Epithelial cell of esophagus (primary cell): ENCODE measurements at places on chromosomes 5 and 9.

DNA sequence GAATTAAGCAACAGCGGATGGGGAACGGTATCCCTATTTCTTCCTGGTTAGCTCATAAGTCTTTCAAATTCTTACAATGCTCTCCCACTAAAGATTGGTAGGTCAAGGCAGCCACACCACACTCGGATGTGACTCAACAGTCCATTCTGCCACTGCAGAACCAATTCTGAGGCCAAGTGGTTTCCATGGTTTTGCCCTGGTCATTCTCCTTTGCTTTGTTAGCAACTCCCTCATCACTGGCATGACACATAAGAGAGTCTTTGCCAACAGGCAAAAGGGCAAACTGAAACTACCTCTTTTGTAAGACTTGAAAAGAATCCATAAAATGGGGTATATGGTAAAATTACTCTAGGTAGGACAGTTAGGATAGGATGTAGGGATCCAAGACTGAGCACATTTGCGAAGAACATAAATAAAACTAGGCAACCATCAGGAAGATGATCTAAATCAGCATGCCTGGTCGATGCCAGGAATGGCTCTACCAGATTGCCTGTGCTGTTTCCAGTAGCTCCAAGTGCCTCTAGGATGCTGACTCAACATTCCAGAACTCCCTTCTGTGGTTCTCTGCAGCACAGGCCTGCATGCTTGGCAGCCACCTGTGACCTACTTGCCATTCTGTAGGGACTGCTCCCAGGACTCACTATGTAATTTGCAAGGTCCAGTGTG, 105.4 kb downstream of the DCP2 start:
- DNase-seq, result peak; percentile 63

- peak; percentile 60 for DNase-seq
Measured at GRCh38 chr9:86034863-86035734, 64.3 kb downstream of the GOLM1 start.

DNA sequence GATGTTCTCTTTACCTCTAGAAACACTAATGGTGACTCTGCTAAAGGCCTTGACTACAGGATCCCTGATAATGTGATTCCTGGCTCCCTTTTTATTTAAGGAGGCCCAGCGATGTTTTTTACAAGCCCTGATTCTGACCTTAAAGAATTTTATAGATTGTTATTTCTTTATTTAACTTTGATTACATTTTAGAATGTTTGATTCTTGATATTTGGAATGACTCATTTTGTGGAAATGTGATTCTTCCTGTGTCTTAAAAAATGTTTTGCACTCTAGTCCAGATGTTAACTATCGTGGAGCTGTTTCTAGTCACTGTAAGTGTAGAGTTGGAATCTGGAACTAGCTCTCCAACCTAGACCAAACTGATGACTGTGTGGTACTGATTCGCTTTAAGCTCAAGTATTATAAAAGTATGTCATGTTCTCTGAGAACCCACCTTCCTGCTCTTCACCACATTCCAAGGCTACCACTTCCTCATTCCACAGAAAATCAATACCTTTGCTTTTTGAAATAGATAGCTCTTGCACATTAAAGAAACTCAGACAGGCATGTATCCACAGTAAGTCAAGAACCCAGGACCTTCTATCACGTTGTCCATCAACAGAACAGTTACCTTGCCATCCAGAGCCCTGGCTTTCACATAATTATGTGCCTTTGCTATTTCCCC, 65.2 kb downstream of the JMY start:
- no peak for DNase-seq

DNA sequence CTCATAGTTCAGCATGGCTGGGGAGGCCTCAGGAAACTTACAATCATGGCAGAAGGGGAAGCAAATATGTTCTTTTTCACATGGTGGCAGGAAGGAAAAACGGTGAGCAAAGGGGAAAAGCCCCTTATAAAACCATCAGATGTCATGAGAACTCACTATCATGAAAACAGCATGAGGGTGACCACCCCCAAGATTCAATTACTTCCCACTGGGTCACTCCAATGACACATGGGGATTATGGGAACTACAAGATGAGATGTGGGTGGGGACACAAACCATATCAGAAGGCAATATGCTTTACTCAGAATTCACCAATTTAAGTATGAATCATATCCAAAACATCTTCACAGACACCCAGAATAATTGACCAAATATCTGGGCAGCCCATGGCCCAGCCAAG, 19.7 kb downstream of the MAT2B start:
- no peak for DNase-seq

GRCh38 chr5:14729448-14730385, 65.2 kb downstream of the OTULIN start:
- no peak for DNase-seq

DNA sequence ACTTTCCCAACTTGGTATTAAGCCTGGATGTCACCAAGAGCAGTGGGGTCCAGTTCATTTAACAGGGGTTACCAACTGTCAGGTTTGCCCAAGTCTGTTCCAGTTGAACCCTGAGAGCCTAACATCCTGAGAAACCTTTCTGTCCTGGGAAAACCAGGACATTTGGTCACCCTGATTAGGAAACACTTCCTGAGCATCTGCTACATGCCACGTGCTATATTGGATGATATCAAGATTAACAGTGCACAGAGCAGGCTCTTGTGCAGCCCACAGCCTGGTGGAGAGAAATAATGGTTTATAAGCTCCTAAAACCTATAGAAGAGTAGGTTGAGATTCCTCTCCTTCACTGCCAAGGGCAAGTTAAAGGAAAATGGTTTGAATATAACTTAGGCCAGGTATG, 102.9 kb upstream of the RAD23B start:
- no peak for DNase-seq

DNA sequence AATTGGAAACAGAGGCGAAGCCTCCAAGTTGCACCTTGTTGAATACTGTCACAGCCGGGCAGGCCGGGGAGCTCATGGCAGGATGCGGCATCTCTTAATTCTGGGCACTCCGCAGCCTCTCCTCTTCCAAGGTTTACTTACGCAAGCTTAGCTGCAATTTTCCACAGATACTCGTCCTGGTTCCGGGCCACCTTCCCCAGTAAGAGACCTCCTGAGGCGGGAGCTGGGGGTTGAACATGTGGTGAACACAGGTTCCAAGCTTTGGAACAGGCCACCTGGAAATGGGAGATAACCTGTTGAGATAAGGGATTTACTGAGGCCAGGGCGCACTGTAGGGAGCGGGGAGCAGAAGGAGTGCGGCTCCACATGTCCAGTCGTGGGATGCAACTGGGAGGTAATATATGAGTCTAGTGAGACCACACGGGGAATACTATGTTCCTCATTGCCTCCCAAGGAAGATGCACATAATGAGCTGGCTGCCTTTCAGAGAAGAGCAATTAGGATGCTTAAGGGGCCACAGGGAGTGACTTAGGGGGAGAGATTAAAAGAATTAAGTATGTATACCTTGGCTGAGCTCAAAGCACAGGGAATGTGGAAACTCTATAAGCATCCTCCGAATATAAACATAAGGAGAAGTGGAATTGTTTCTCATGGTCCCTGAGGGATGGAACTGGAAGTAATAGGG, 335.2 kb downstream of the CWC27 start:
- DNase-seq, result no peak

- DNase-seq, result peak; percentile 15
Measured at GRCh38 chr9:70421272-70422180, 7.1 kb upstream of the KLF9 start.

DNA sequence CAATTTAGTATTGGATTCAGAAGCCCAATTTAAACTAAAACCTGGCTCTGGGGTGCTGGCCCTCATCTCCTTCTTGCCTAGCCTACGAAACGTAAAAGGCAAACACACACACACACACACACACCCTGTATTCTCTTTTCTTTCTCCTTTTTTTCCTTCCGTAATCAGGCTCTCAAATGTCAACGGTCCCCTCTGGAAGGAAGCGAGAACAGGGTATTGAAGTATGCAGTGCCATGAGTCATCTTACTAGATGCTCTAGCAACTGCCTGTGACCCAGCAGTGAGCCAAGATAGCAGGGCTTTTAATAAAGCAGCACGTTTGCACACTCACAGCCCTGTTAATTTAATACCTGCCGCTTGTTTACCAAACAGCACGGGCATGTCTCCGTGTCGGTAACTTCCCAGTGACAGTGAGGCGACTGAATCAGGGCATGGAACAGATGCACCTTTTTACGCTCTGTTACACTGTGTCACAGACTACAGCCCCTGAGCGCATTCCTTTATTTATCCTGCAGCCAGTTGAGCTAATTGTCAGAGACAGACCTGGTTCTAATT, 243.8 kb downstream of the BNC2 start:
- DNase-seq, result peak; percentile 45

DNA sequence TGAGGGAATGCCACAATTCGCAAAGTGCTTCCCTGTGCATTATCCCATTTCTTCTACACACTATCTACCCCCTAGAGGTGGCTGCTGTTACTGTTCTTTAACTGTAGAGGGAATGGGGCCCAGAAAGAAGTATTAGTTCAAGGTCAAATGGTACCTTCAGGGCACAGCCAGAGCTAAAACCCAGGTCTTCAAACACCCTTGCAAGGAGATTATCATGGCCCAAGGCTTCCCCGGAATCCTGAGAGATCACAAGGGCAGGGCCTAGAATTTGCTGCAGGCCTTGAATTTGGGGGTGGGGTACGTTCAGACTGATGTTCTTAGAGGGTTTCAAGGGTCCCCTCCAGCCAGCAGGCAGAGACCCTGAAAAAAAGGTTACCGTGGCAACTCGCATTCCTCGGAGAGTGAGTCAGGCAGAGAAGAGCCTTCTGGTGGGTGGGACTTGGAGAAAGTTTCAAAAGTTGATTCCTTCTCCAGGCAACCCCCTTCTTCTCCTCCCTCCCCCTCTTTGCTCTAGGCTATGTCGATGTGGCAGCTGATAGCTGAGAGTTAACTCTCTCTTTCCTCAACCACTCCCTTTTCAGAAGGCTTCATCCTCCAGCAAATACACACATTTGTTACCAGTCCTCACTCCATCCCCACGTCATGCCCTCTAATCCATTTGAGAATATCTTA, 1.9 kb downstream of the SPARC start:
- DNase-seq, result peak; percentile 72

DNA sequence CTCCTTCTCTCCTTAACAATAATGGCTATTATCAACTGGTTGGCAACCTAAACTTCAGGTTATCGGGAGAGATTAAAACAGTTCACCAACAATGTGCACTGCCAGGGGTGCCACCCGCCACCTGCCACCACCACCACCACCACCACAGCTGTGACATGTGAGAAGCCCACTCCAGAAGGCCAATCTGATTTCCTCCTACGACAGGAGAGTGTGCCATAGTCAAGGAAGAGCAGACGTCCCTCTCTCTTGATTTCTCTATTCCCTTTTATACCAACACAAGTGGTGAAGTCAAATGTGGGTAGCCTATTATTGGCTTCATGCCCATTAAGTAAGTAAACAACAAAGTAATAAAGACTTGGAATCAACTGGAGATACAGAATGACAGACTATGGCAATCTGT, 22.4 kb downstream of the GNAQ start:
- no peak for DNase-seq

- DNase-seq, result no peak
Measured at GRCh38 chr5:26003966-26004365, 1034.4 kb downstream of the CDH9 start.

GRCh38 chr5:50711280-50711679, 44.8 kb downstream of the PARP8 start:
- DNase-seq, result no peak

GRCh38 chr5:61604076-61605025, 272.3 kb downstream of the ZSWIM6 start:
- DNase-seq, result peak; percentile 89

DNA sequence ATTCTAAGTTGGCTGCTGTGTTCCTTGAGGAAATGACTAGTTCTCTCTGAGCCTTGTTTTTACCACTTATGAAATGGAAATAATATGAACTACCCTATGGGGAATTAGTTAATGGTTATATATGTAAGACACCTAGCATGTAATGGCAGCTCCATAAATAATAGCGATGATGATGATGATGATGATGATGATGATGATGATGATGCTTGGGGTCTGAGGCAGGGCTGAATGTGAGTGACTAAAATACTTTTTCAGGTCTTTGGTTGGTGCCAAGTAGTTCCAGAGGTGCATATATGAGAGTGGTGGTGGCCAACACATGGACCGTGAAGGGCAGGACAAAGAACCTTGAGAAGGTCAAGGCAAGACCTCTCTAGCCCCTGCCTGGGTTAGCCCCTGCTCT, 123.3 kb upstream of the PANK3 start:
- DNase-seq, result no peak

DNA sequence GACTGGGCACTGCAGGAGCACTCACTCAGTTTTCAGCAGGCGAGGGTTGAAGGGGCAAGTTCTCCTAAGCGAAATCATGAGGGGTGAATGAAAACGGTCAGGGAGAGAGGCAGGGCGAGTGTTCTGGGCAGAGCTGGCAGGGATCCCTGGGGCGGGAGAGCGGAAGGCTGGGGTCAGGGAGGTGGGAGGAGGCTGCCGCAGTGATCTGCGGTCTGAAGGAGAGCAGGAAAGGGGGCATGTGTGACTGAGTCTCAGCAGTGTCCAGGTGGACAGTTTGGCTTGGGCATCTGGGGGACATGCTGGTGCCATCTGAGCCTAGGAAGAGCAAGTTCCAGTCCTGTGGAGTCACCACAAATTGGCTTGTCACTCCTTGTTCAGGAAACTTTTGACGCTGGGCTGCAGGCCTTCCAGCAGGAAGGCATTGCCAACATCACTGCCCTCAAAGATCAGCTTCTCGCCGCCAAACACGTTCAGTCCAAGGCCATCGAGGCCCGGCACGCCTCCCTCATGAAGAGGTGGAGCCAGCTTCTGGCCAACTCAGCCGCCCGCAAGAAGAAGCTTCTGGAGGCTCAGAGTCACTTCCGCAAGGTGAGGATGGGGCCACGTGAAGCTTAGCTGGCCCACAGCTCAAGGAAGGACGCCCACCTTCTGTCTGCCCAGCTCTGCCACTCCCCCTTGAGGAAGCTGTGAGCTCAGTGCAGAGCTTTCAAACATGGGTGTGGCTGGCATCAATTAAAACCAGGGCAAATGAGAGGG, 31.1 kb downstream of the DYNC2I2 start:
- no peak for DNase-seq

- no peak for DNase-seq
Measured at GRCh38 chr9:17752021-17752420, 173.2 kb downstream of the SH3GL2 start.

DNA sequence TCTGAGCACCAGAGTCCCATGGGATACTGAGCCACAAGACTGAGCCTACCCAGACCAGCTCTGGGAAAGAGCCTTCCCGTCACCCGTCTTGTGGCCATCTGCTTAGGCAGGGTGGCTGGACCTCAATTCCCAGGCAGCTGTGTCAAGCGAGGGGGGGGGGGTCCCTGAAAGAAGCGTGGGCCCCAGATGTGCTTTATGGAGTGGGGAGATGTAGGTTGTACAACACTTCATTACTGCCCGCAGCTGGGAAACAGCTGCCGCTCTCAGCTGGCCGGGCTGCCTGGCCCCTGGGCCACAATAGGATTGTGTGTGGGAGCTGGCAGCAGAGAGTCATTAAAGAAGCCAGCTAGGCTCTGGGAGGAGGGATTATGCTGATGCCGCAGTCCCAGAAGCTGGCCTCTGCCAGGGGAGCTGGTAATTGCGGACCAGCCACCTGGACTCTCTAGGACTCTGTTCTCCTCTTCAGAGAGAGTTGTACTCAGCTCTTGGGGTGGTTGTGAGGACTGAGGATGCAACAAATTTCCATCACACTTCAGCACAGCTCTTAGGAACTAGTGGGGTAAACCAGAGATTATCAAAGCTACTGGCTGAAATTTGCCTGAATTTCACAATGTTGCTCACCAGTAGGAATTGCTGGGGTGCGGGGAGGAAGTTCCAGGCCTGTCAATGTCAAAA, 145.4 kb downstream of the GADD45G start:
- DNase-seq, result no peak
